Astrocyte (in vitro differentiated cells and primary cell): ENCODE measurements at places on chromosomes 6 and 20. TPM values are rescaled to one million over a fixed set of nuclear protein-coding genes. Genes with fewer than 3 reads are reported as not detected.
A peak's percentile ranks its signal among the peaks of the same experiment; 100 is the strongest.

IP6K3 gene
- total RNA-seq: 4.5 and 4.6 TPM in 2 replicates

JAG1 gene
- 278 and 380 TPM in 2 replicates for total RNA-seq

- no peak for DNase-seq
Observed at GRCh38 chr6:39566456-39566855, 158.8 kb downstream of the KIF6 start.

DNA sequence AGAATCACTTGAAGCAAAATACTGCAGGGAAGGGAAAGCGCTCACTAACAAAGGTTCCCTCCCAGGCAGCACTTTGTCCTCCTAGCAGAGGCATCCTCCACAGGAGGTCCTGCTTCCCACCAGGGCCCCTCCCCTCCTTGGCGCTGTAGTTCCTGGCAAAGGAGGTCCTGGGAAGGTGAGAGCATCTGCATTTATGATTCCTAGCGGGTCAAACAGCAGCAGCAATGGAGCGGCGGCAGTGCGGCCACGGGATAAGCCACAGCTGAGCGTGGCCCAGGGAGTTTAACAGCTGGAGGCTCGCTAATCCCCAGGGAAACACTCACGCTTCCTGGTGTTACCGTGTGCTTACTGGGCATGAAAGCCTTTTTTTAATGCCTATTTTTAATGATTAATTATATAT, 185.8 kb downstream of the TTLL2 start:
- DNase-seq: no peak

DNA sequence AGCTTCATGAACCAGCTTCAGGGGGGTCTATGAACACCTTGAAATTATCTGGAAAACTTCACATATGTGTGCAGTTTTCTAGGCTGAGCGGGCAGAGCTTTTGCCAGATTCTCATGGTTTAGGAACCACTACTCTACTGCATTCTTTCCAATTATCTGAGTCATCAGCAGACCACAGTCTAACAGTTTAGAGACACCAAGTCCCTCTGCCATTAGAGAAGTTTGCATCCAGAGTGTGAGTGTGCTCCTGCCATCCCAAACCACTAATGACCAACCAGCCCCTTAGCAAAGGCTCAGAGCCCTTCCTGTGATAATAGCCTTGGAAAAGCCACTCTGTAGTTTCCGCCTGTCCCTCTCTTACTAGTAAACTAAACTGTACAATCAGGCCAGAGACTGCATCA, 96.8 kb downstream of the PHACTR1 start:
- DNase-seq: peak; percentile 85

- DNase-seq: no peak
Observed at GRCh38 chr20:47487175-47487917, 14.3 kb upstream of the NCOA3 start.
